Subcutaneous preadipocyte (primary cell): ENCODE measurements at places on chromosomes 2 and 18. TPM values are rescaled to one million over a fixed set of nuclear protein-coding genes. Genes with fewer than 3 reads are reported as not detected.

The ABCB11 gene
- not detected in 2 replicates for total RNA-seq

The UGT1A5 gene
- total RNA-seq, result not detected in 2 replicates

The PSME4 gene
- total RNA-seq, result 48.9 and 71.2 TPM in 2 replicates

The ASB18 gene
- not detected in 2 replicates for total RNA-seq
